ENCODE measurements at places on chromosomes 6 and 20.

DNA sequence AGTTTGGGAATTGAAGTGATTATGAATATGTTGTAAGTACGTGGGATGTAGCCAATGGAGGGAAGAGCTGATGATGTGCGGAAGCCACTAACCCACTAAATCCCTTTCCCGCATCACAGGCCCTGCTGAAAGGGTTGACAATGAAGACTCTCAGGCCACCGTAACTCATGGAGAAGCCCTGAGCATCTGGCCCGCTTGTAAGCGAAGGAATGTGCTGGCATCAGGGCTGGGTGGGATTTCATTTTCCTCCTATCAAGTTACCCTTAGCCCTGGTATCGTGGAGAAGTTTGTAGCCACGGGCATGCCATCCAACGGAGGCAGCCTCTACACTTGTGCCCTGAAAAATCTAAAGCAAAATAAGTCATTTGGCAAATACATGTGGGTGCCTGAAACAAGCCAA lies 355.0 kb downstream of the CDH26 start:
- DNase-seq, result no peak

- no peak for DNase-seq
Measured at GRCh38 chr20:24764027-24764793, 184.9 kb upstream of the CST7 start.

GRCh38 chr20:44761423-44761822 lies 15.8 kb downstream of the KCNK15 start:
- no peak for DNase-seq

- DNase-seq, result no peak
Measured at GRCh38 chr20:57048027-57048869, 218.2 kb downstream of the BMP7 start.

- DNase-seq, result no peak
Measured at GRCh38 chr6:139164001-139164400, 29.1 kb downstream of the HECA start.

- DNase-seq, result no peak
Measured at GRCh38 chr6:159014406-159014805, 14.4 kb upstream of the RSPH3 start.

- no peak for DNase-seq
Measured at GRCh38 chr20:3082955-3083952, 1.3 kb downstream of the AVP start.

- DNase-seq, result no peak
Measured at GRCh38 chr6:90277302-90278011, 19.2 kb downstream of the BACH2 start.
